Stimulated activated CD4-positive, alpha-beta T cell treated with anti-CD3 and anti-CD28 coated beads, Interleukin-4, amount 100 ng/mL, for 24 hours (primary cell): ENCODE measurements at places on chromosomes 11 and 22.
A peak's percentile ranks its signal among the peaks of the same experiment; 100 is the strongest.

DNA sequence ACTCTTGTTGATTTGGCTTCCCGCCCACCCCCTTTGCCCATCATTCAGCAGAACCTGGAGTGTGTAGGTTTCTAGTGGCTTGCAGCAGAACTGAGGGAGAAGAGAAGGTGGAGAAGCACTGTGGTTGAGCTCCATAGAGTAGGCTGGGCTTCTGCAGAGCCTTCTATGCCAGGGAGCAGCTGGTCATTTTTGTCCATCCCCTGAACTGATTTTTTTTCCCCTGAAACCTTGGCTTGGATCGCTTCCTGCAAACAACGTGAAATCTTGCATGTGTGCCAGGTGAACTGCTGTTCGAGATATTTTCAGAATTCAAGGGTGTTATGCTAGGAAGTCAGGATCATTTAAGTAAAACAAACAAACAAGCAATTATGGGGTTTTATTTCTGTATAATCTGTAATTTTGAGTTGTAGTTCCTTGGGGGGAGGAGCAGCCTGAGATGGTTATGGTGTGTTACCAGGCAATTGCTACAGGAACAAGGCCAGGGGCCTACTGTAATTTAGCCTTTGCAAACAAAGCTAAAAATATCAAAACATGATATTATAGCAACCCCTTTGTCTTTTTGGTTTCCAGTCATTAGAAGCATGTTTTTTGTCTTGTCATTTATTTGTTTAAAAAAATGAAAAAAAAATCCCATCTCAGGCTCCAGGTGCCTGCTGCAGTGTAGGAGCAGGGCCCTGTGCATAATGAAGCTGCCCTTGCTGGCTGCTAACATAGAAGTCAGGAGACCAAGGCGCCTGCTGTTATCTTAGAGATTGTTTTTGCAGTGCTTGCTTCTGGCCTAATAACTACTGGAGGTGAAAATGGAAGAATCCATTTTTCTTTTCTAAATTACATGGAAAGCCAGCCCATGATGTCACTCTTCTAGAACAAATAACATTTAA is 152.4 kb upstream of the TTC12 start:
- no peak for DNase-seq

DNA sequence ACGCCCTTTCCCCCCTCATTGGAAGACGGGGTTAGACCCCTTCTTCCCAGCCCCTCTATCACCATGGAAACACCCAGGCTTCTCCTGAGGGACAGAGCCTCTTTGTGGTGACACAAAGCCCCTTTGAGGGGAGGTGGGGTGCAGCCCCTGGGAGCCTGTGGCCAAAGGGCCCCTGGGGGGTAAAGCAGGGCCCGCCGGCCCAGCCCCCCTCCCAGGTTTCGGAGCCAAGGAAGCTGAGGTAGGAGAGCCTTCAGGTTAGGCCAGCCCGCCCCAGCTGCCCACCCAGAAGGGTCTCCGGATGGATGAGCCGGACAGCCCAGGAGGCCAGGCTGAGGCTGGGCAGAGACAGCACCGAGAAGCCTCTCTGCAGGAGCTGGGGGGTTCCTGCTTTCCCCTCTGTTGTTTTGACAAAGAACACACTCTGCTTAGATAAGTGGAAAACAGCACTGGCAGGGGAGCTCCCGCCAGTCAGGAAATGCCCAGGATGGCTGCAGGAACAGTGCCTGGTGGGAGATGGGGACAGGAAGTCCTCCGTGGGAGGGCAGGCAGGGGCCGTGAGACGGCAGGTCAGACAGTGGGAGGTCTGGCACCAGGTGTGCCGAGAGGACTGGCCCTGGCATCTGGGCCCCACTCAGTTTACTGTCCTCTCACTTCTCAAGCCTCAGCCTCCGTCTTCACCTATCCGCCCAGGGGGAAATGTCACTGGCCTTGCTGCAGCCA is 18.2 kb downstream of the ARVCF start:
- DNase-seq: no peak

GRCh38 chr11:112874980-112875379 is 86.2 kb upstream of the NCAM1 start:
- no peak for DNase-seq

- DNase-seq: no peak
These were observed 368.6 kb downstream of the CTTN start for GRCh38 chr11:70766901-70767300.

GRCh38 chr11:113518716-113519495 is 43.7 kb upstream of the DRD2 start:
- DNase-seq: no peak

DNA sequence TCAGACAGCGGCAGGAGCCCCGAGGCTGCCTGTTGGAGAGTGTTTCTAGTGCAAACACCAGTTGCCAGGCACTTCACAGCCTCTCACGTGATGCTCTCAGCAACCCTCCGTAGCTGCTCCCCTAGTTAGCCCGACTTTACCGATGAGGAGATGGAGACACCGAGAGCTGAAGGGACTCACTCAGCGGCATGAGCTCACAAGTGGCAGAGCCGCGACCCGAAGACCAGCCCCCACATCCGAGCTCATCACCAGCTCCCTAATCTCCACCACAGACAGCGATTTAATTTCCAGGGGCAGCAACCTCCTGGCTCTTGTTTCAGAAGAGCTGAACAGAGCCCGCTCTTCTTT is 28.7 kb upstream of the RTL6 start:
- DNase-seq: no peak

DNA sequence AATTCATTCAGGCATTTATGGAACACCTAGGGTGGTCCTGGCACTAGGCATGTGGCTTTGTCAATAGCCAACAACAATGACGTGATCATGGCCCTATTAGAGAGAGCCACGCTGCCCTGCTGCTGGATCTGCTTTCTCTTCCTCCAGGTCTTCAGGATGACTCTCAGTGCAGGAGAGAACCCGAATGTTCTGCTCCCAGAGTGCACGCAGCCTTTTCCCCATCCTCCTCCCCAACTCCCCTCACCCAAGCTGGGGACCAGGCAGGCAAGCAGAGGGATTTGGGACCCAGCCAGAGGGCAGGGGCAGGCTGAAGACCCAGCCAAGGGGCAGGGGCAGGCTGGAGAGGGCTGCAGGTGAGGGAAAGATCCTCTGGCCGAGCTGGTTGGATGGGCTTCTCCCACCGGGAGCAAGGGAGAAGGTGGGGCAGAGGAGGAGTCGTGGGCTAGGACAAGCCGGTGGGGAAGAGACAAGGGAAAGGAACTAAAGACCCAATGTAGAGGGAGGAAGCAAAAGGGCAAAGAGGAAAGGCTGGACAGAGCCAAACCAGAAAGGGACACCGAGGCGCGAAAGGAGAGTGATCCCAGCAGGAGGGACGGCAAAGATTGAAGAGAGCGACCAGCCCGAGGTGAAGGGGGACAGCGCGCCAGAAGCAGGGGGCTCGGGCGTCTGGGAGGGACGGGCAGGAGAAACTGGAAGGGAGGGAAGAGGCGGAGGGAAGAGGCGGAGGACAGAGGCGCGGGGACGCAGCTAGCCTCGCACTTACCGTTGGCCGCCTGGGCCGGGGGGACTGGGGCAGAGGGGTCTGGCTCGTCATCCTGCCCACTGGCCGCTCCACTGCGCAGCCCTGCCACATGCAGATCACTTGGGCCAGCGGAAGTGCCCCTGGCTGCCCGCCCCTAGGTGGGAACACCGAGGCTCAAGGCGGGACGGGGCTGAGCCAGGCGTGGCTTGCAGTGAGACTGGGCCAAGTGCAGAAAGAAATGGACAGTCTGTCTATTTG is at the start of gene KCTD14:
Gene KCTD14 (minus strand): TSS at position 880 of the 1,000 bp plus-strand sequence. CDS start 27 bp downstream, at position 853.
- DNase-seq: no peak

- no peak for DNase-seq
These were observed 22.7 kb upstream of the OR4B1 start for GRCh38 chr11:48193876-48194275.

GRCh38 chr11:79834015-79834414 is 393.2 kb upstream of the TENM4 start:
- DNase-seq: no peak

GRCh38 chr22:43387815-43388214 is 24.0 kb upstream of the MPPED1 start:
- no peak for DNase-seq

- DNase-seq: no peak
These were observed 1.4 kb downstream of the PLXNB2 start for GRCh38 chr22:50305923-50306566.

GRCh38 chr11:105189581-105189980 is 50.0 kb upstream of the CARD18 start:
- DNase-seq: no peak

DNA sequence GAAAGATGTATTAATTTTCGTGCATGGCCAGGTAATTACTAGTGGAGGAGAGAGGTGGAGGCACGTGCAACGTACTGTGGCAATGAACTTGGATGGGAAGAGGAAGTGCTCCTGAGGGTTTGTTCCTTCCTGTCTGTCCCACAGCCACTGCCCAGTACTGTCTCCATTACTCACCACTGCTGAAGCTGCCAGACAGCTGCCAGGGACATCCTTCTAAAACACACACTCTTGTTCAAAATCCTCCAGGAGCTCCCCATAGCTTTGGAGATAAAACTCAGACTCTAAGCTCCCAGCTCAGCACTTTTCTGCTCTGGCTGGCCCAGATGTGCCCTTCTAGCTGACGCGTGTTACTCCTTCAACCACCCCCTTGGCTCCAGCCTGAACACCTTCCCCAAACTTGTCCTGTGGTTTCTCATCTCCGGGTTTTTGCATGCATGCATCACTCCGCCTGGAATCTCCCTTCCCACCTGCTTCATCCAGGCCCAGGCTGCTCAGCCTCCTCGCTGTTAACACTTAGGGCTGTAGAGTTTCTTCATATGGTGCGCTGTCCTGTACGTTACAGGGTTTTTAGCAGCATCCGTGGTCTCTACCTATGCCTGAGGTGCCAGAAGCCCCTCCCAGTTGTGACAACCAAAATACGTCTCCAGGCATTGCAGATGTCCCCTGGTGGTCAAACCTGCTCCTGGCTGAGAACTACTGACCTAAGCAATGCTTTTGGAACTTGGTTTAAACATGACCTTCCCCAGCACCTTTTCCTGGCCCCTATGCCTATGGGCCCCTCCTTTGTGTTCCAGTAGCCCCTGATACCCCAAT is 69.5 kb downstream of the C11orf91 start:
- DNase-seq: no peak

DNA sequence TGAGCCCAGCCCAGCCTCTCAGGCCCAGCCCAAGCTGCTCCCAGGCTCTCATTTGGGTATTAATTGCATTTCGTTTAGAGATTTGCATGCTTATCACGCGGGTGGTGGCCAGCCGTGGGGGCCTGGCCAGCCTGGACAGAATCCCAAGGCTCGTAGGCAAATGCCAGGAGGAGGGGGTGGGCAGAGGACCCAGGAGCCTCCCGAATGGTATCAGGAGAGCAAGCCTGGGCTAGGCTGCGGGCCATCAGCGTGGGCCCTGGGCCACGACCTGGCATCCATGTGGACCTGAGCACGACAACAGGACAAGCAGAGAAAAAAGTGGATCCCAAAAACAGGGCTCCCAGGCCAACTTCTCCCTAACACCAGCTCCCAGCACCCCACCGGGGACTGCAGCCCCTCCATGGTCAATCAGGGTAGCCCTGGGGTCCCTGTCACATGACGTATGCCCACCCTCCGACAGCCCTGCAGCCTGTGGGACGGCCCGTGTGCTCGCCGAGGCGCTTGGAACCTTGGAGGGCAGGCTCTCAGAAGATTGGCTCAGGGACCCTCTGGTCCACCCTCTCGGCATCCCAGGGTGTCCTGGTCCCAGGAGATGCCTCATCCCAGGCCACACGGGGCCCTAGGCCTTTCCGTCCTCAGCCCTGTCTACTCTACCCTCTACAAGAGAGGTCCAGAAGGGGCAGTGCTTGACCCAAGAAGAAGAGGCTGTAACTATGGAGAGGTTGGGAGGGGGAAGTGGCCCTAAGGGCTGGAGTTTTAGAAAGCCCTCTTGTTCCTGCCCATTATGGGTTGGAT is 8.8 kb downstream of the ASCL2 start:
- no peak for DNase-seq

DNA sequence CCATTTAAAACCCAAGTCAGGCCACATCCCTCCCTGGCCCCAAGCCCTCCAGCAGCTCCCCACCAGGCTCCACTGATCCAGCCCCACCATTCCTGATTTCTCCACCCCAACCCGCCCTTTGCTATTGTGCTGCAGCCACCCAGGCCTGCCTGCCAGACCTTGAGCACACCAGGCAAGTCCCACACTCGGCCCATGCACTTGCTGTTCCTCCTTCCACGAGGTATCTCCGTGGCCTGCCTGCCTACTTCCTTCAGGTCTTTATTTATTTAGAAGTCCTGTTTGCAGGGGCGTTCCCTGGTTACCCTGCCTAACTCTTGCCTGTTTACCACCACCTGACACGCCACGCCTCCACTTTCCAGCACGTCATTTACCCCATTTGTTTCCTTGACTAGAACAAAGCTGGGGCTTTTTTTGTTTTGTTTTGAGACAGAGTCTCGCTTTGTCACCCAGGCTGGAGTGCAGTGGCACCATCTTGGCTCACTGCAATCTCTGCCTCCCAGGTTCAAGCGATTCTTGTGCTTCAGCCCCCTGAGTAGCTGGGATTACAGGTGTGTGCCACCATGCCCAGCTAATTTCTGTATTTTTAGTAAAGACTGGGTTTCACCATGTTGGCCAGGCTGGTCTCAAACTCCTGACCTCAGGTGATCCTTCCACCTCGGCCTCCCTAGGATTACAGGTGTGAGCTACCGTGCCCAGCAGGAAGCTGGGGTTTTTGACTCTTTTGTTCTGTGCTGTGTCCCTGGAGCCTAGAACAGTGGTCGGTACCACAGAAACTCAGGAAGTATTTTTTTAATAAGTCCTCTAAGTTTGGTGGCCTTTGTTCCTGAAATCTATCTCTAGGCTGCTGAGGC is 6.7 kb downstream of the CENPM start:
- DNase-seq: peak; percentile 97

DNA sequence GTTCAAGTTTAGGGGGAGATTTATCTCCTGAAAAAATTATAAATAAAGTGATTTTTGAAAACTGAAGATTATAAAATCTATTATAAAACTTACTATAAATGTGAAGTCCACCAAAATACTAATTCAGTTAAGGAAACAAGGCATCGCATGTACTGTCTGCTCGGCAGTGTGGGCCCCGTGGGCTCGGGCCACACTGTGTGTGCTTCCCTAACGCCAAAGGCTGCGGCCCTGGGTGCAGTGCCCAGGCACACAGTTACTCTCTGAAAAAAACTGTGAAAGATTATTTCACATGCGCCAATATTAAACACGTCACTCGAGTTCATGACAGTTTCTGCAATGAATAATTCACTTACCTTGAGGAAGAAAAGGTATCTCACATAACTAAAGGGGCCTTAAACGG is 39.8 kb downstream of the BRD1 start:
- no peak for DNase-seq

DNA sequence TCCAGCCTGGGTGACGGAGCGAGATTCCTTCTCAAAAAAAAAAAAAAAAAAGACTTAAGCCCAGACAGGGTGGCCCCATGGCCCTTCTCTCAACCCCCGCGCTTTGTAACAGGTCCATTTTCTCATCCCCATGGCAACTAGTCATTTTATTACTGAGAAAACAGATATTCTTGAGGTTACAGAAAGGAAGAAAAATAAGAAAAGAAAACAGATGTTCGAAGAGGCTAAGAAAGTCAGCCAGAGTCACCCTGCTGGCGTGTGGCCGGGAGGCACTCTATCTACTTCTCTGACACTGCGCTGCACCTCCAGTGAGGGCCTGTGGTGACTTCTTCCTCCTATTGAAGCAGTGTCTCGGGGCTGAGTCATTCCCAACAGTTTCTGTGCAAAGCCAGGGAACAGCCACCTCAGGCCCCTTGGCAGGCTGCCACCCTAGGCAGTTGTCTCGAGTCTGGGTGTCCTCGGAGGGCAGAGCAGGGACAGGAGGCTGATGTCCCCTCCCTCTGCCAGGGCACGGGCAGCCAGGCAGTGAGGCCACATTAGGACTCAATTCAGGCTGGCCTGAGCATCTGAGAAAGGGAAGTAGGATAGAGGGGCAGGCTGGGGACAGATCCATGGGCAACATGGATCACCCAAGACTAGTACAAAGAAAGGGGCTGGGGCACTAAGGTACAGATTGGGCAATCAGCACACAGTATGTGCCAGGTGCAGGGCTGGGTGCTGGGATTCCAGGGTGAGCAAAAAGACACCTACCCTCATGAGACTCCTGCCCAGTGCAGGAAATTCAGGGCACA is 16.4 kb upstream of the SYVN1 start:
- no peak for DNase-seq
